ENCODE measurements at places on chromosomes 2 and 18. TPM values are rescaled to one million over a fixed set of nuclear protein-coding genes. Genes with fewer than 3 reads are reported as not detected.
A peak's percentile ranks its signal among the peaks of the same experiment; 100 is the strongest.

GRCh38 chr2:128513116-128513960 lies 194.7 kb upstream of the HS6ST1 start:
- no peaks in the 10 kb centered on the region for H3K36me3 ChIP-seq
- H3K27ac ChIP-seq = no peak overlapping the region
- H3K27me3 ChIP-seq = no peaks in the 10 kb centered on the region
- no peak for DNase-seq

DNA sequence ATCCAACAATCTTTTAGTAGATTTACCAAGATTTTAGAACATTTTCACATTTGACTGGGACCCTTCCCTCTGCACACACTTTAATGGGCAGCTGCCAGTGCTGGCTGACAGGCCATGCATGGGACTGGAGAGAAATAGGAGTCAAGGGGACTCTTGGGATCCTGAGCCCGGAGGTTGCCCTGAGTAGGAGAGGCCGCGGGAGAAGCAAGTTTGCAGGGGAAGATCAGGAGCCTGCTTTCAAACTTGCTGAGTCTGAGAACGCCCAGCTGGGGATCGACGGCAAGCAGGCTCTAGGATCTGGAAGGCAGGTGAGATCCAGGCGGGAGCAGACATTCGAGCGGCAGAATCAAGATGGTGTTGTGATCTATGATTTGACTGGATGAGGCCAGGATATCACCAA lies 186.1 kb downstream of the HDAC4 start:
- H3K27ac ChIP-seq = no peak overlapping the region
- peak; percentile 75 for DNase-seq
- no peaks in the 10 kb centered on the region for H3K27me3 ChIP-seq
- no peaks in the 10 kb centered on the region for H3K36me3 ChIP-seq

DNA sequence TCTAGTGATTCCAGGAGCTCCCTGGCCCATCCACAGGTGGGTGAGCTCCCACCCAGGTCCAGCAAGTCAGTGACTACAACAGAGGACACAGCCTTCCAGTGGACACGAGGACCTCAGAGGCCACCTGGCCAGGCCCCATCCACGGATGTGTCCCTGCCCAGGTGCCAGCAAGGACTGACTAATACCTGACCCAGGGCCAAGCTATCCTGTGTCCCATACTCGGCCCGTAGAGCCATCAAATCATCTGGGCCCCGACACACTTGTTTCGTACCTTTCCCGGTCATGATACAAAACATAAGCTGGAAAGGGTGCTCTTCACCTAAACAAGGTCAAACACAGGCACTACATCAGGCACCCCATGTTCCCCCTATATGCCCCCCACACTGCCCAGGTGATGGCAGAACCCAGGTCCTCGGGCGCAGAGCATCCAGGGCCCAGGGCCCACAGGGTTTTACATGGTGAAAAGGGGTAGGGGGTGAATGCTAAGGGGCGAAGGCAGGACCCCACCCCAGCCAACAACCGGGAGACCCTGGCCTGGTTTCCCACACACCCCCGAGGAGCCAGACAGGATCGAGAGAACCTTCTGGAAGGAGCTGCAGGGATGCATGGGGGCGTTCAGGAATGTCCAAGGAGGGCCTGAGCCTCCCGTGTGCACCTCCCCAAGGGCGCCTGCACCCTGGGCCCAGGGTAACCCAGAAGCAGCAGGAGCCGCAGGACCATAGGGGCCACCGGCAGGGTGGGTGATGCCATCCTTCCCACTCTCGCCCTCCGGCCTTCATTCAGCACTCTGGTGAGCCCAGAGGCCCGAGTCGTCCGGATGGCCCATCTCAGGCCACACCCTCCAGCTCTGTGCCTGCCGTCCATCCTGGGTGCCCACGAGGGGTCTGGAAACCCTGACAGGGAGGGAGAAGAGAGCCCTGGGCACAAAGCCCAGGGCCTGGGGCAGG lies 94.3 kb downstream of the HDAC4 start:
- H3K4me1 ChIP-seq = peaks cover 20% of the 10 kb centered on the region
- no peak overlapping the region for H3K27ac ChIP-seq
- no peaks in the 10 kb centered on the region for H3K27me3 ChIP-seq
- peak; percentile 73 for DNase-seq
- H3K36me3 ChIP-seq = no peaks in the 10 kb centered on the region

DNA sequence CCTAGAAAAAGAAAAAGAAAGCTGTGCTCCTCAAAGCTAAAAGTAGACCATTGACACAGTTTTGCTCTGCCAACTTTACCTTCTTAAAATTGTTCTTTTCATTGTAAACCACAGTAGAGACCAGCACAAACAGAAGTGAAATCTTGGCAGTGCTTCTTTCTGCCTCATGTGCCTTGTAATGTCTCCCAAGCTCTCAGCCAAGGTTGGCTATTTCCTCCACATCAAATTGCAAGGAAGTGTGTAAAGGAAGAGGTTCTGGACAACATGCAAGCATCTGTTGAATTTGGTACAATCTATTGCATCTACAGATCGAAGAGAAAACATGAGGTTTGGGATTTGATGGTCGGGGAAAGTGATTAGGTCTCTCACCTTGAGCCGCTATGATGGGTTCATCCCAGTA lies 83.3 kb upstream of the PNPT1 start:
- H3K4me3 ChIP-seq = no peak overlapping the region
- no peaks in the 10 kb centered on the region for H3K36me3 ChIP-seq
- peaks cover 3% of the 10 kb centered on the region for H3K27me3 ChIP-seq

DNA sequence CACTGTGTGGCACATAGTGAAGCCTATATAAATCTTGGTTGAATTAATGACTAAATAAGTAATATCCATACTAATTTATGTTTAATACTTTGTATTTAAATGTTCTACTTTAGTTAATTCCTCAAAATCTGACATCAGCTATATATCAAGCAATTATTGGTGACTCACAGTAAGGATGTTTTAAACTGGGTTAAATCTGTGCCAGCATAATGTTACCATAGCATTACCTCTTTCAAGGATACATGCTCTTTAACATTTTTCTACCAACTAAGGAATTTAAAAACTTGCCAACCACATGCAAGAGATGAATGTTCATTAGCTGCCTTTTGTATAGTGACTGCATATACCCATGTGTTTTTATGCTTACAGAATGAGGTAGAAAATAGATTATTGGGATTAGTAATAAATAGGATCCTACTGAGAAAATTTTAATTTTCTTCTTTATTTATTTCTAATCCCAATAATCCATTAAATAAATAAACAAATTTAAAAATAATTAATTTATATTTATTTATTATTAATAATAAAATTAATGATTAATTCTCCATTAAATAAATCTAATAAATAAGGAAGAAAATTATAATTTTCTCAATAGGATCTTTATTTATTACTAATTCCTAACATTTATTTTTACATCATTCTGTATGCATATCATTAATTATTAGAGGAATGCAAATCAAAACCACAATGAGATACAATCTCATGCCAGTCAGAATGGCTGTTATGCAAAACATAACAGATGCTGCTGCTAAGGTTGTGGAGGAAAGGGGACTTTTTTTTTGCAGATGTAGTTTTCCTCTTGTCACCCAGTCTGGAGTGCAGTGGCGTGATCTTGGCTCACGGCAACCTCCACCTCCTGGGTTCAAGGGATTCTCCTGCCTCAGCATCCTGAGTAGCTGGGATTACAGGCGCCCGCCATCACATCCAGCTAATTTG lies 410.7 kb upstream of the DSEL start:
- no peaks in the 10 kb centered on the region for H3K27me3 ChIP-seq
- no peaks in the 10 kb centered on the region for H3K36me3 ChIP-seq
- DNase-seq = no peak
- H3K4me1 ChIP-seq = peaks cover 13% of the 10 kb centered on the region
- H3K27ac ChIP-seq = no peak overlapping the region

DNA sequence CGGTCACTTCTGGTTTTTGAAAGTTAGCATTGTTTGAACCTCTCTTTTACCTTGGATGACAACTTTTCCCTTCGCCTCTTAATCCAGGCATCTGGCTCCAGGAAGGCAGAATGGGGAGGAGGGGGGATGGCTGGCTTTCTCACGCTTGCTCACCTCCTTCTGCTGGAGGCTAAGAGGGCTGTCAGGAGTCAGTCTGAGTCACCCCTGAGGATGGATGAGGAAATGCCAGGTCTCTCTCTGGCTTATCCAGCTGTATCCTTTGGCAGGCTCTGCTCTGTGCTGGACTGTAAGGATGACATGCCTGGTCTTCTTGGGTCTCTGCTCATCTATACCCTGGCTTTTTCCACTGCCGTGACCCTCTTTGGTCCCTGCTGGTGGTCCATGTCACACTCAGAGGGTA lies 142.9 kb upstream of the GYPC start:
- no peaks in the 10 kb centered on the region for H3K36me3 ChIP-seq
- DNase-seq = no peak
- no peak overlapping the region for H3K4me3 ChIP-seq
- no peaks in the 10 kb centered on the region for H3K27me3 ChIP-seq
- H3K27ac ChIP-seq = no peak overlapping the region

GRCh38 chr2:113964436-113964835 lies 74.5 kb downstream of the ACTR3 start:
- H3K27ac ChIP-seq = no peak overlapping the region
- H3K27me3 ChIP-seq = no peaks in the 10 kb centered on the region
- DNase-seq = no peak
- H3K4me1 ChIP-seq = peaks cover 16% of the 10 kb centered on the region

DNA sequence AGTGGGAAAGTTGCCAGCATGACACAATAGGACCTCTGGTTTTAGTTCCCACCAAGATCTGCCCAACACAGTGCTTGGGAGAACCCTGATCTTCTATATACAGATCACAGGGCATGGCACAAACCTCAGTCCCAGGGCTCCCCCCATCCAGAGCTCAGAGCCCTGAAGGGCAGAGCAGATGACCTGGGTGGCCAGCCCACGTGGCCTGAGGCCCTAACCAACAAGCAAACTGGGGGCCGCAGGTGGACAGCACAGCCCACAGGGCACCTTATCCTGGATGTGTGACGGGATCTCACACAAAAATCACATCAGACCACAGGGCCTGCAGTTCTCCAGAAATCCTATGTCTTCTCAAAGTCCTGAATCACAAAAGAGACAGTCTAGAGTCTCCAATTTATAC lies 34.7 kb downstream of the CRACDL start:
- H3K36me3 ChIP-seq = peaks cover 9% of the 10 kb centered on the region
- no peaks in the 10 kb centered on the region for H3K4me1 ChIP-seq
- no peak overlapping the region for H3K27ac ChIP-seq

- no peak for DNase-seq
- H3K4me3 ChIP-seq = no peak overlapping the region
- H3K36me3 ChIP-seq = no peaks in the 10 kb centered on the region
- H3K27ac ChIP-seq = no peak overlapping the region
Measured at GRCh38 chr2:212667751-212668316, 129.2 kb upstream of the ERBB4 start.

- peaks cover 76% of the 10 kb centered on the region for H3K36me3 ChIP-seq
- no peak overlapping the region for H3K27ac ChIP-seq
- H3K4me1 ChIP-seq = no peaks in the 10 kb centered on the region
- H3K4me3 ChIP-seq = no peak overlapping the region
Measured at GRCh38 chr2:241235859-241236593, 47.5 kb downstream of the ANO7 start.

DNA sequence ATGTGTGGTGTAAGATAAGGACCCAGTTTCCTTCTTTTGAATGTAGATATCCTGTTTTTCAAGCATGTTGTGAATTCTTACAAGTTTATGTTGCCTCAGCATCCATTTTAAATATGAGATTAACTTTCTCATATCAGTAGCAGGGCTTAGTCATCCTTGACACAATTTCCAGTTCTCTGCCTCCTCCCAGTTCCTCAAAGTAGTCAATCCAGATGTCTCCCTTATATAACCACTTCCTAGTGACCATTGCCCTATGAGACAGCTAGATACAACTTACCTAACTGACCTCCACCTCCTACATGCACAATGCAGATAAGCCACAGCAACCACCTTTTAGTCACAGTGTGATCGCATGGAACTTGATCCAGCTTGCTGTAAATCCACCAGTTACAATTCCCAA lies 269.2 kb upstream of the ZNF521 start:
- peaks cover 7% of the 10 kb centered on the region for H3K36me3 ChIP-seq
- H3K27ac ChIP-seq = no peak overlapping the region
- no peaks in the 10 kb centered on the region for H3K4me1 ChIP-seq
- H3K4me3 ChIP-seq = no peak overlapping the region

- peaks cover 8% of the 10 kb centered on the region for H3K4me1 ChIP-seq
- H3K4me3 ChIP-seq = no peak overlapping the region
- H3K27ac ChIP-seq = no peak overlapping the region
- peaks cover 9% of the 10 kb centered on the region for H3K27me3 ChIP-seq
- H3K36me3 ChIP-seq = peaks cover 2% of the 10 kb centered on the region
Measured at GRCh38 chr2:8529706-8530277, 152.1 kb upstream of the ID2 start.

DNA sequence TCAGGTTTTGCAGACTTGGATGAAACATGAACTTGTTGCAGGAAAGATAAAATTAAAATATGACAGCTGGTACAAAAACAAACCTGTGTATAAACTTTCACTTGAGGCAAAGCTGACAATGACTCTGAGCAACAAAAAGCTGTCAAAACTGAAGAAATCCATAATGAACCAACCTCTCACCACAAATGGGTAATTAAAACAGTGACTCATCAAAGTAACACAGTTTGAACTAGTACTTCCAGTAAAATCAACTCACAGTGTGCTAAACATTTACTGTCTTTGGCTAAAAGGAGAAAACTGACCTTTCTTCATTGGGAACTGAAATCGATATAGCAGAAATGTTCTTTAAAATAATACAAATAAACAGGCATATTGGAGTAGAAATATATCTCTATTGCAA lies 209.7 kb downstream of the WDPCP start:
- no peak overlapping the region for H3K27ac ChIP-seq
- DNase-seq = no peak
- H3K36me3 ChIP-seq = peaks cover 2% of the 10 kb centered on the region
- H3K4me3 ChIP-seq = no peak overlapping the region
- no peaks in the 10 kb centered on the region for H3K27me3 ChIP-seq

- H3K36me3 ChIP-seq = peaks cover 3% of the 10 kb centered on the region
- H3K4me3 ChIP-seq = no peak overlapping the region
- no peak overlapping the region for H3K27ac ChIP-seq
Measured at GRCh38 chr2:43384143-43384542, 157.7 kb upstream of the ZFP36L2 start.

DNA sequence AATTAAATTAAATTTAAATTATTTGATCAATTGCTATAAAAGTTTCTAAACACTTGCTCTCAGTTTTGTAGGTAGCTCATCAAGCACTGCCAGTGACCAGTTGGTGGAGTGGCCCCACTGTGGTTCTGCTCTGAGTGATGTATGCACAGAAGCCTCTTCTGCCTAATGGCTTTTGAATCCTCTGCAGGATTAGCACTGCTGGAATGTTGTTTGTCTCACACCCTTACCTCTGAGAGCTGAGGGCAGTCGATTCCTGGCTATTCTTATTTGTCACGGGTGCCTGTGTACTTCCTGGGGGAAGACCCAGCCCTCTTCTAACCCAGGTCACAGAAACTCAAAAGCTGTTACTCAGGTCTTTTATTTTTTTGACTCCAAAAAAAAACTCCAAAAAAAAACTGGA lies 9.5 kb downstream of the CAPN14 start:
- H3K27me3 ChIP-seq = peaks cover 16% of the 10 kb centered on the region
- H3K4me1 ChIP-seq = no peaks in the 10 kb centered on the region
- H3K27ac ChIP-seq = no peak overlapping the region
- no peaks in the 10 kb centered on the region for H3K36me3 ChIP-seq
- no peak overlapping the region for H3K4me3 ChIP-seq

Gene CDH2
- total RNA-seq = 208 TPM

Gene CYS1
- 7.0 TPM for total RNA-seq

Gene GPR35
- total RNA-seq = 2.8 TPM

Gene CHRNG
- not detected for total RNA-seq

Gene HOXD10
- total RNA-seq = not detected

Gene CCDC88A
- total RNA-seq = 64.1 TPM
